ENCODE measurements at places on chromosomes 6 and 20.

GRCh38 chr6:108169464-108170331 is 3.9 kb downstream of the NR2E1 start:
- DNase-seq, result no peak

- no peak for DNase-seq
Observed at GRCh38 chr6:2909718-2910117, 6.6 kb upstream of the SERPINB9 start.

GRCh38 chr6:72367439-72367838 is 254.4 kb upstream of the KCNQ5 start:
- no peak for DNase-seq

GRCh38 chr6:13487122-13488014 is at the start of gene GFOD1:
Gene GFOD1 (minus strand): TSS chr6:13487600. CDS start chr6:13486890, 710 bp downstream.
- peak; percentile 53 for DNase-seq

DNA sequence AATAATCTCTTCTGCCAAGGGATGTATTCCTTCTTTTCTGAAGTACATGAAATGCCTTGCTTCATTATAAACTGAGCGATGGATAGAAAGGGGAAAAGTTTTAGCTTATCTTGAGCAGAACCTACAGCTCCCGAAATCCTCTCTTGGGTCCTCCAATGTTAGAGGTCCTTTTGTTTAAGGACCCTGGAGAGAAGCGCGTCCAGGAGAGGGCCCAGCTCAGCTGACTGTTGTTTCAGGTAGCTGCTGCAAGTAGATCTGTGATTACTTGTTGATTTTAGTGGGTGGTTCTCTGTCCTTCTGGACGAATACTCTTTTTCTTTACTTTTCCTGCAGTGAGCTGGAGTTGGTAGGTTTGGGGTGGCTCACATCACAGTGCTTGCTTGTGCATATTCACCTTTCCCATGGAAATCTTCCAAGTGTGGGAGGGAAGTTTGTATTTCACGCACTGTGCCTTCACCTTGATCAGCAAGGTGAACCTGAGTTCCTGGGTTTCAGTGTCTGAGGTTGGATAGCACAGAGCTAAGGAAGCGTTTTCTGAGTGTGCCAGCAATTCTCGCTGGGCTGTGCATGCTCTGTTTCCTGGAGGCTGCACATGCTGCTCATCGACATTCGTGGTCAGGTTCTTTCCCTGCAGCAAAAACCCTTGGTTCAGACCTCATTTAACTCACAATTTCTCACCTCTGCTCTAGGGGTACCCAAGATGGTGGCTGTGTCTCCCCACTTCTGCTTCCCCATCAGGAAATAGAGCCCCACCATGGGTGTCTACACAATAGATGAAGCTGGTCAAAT is 176.3 kb downstream of the JARID2 start:
- DNase-seq, result no peak

DNA sequence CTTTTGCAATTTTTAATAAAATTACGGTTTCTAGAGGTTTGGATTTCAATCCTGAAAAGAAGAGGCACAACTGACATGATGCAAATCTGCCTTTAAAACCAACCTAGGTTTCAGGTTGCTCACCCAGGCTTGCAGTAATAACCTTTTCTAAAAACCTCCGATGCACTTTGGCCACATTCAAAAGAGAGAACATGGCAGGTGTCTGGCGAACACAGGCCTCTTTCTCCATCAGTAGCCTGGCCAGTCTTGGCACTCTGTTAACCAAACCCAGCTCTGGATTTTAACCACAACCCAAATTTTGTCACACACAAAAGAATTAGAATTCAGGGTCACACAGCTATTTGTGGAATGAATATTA is 55.8 kb upstream of the MAFB start:
- no peak for DNase-seq

DNA sequence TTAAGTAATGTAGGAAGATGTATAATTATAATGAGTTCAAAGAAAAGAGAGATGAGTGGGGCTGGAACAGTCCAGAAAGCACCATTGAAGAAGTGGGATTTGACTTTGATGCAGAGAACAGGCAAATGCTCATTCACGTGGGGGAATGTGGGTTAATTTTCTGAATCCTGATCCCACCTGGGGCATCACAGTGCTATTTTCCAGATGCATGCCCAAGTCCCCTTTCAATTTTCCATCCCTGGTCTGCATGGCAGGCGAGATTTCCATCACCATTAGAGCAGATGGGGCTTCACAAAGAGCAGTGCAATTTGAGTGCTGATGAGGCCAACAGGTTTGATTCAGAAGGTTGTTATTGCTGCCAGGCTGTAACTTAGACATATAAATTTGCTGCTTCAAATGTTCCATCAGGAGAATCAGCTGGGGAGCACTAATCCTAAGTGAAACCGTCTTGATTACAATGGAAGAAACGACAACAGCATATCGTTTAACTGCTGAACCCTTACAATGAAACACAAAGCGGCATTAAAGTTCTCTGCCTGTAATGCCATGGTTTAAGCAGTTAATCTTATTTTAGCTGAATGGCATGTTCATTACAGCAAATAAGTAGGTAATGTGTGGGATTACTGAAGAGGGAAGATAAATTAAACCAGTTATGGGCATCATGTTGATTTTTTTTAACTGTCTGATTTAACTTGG is 45.2 kb downstream of the OSTM1 start:
- DNase-seq, result no peak

GRCh38 chr6:112701201-112701600 is 354.1 kb downstream of the RFPL4B start:
- DNase-seq, result no peak

- no peak for DNase-seq
Observed at GRCh38 chr6:21634582-21634981, 41.0 kb downstream of the SOX4 start.

GRCh38 chr6:150091476-150091875 is 22.6 kb upstream of the ULBP3 start:
- no peak for DNase-seq

- no peak for DNase-seq
Observed at GRCh38 chr20:25321991-25322390, 68.6 kb downstream of the ABHD12 start.

GRCh38 chr6:56536536-56536935 is 106.2 kb downstream of the DST start:
- no peak for DNase-seq

DNA sequence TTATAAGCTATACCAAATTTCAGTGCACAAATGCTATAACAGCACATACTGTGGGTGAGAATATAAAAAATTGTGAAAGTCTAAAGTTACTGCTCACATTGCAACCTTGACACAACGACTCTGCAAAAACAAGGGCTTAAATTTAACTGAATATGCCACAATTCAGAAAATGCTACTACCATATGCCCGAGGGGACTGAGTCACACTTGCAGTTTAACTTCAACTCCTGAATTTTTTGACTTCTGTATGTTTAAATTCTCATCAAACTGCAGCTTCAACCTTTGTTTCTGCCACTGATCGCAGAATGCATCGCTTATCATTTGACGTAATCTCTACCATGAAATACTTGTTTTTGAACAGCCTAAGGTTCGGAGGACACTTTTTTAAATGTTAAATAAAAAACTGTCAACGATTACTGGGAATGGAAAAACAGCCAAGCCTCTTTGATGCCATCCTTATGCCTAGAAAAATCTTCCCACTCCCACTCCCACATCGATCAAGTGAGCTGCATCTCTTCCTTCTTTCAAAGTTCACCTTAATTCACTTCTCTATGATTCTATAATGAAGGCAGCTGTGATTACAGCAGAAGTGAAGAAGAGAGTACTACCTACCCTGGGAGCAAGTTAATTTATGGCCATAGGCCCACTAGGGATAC is 136.5 kb downstream of the ATXN1 start:
- DNase-seq, result no peak

DNA sequence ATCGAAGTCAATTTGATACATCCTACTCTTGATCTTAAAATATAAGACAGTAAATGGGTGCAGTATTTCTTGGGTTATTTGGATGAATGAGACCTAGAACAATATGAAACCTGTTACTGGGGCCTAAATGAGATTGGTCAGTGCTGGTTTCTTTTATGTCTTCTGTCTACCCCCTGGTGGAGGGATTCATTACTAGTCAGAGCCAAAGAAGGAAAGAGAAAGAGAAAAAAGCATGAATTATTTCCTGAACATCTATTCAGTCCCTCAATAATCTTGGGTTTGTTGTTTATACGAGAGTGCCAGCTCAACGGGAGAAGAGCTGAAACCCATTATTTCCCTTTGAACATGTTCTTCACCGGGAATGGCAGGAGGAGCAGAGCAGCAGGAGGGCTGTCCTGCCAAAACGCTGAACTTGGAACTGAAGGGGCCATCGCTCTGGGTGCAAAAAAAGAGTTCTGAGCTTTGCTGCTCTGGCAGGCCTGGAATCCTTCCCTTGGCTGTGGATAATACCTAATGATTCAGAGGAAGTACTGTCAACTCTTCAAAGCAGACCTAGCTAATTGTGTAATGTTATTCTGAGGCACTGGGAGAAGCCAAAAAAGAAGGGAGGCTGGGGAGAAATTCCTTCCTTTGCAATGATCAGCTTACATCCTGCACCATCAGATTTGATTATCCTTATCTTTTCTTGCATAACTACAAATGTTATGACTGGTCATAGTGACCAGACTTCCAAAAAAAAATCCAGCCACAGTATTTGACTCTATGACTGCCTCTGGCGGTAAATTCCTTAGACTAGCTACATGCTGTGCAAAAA is 72.0 kb downstream of the BLOC1S5 start:
- DNase-seq, result no peak

DNA sequence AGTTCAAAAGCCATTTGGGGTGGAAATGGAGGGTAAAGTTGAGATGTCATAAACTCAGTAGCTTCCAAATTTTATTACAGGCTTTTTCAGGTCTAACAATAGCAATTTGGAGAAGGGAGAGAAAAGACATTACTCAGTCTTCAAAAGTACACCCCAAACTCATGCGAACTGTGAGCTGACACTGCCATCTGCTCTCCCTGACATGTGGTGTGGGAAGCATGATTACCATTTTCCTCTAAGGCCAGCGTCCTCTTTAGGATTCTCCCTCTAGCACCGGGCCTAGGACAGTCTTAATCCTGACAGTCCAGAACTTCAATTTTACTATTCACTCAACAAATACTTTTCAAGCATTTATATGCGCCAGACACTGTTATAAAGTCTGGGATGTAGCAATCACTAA is 536.0 kb upstream of the JARID2 start:
- DNase-seq, result no peak

- no peak for DNase-seq
Observed at GRCh38 chr6:106066989-106067388, 19.1 kb upstream of the PRDM1 start.

DNA sequence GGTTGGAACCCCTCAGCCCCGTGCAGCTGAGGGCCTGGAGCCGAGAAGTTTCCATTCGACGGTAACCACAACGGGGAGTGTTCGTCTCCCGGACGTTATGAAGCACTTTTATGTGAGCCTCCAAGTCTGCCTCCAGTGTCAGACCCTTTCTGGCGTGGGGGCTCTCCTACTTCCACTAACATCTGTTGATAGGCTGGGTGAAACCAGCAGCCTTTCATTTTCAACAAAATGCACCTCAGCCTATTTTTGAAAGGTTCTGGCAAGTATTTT is 257.4 kb downstream of the THBS2 start:
- DNase-seq, result no peak

DNA sequence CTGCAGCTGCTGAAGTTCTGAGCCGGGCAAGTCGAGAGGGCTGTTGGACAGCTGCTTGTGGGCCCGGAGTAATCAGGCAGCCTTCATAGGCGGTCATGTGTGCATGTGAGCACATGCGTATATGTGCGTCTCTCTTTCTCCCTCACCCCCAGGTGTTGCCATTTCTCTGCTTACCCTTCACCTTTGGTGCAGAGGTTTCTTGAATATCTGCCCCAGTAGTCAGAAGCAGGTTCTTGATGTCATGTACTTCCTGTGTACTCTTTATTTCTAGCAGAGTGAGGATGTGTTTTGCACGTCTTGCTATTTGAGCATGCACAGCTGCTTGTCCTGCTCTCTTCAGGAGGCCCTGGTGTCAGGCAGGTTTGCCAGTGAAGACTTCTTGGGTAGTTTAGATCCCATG is 21.2 kb upstream of the MAPK13 start:
- DNase-seq, result no peak

DNA sequence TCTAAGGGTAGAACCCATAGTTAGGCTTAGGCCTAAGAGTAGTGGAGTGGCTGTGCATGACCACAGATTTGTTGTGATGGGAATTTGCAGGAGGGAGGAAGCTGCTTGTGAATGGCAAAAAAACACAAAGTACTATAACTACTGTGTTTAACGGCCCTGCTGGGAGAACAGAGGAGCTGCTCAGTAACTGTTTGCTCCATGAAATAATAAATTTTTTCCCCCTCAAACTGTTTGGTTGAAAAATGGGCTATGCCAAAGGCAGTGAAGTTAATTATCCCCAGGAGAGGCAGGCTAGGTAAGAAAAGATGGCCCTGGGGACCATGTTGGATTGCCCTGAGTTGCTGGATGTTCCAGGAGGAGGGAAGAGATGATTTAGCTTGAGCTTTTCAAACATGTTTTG is 256.5 kb upstream of the PRND start:
- DNase-seq, result no peak

DNA sequence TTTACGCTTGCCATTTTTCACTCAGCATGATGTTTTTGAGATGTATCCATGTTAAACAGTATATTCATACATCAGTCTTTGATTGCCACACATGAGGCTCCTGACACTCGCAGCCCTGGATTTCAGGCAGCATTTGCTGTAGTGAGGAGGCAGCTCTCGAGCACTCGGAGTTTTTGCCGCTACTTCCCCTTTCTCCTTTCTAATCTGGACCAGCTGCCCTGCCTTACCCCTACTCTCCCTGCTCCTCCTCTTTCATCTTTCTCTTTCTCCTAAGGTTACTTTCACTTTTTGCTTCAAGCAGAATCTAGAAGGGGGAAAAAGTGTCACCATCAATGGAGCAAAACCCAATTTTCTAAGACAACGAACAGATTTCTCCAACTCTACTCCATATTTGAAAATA is 5.9 kb upstream of the CST3 start:
- DNase-seq, result no peak

- no peak for DNase-seq
Observed at GRCh38 chr20:57493091-57493615, 31.8 kb downstream of the CTCFL start.

DNA sequence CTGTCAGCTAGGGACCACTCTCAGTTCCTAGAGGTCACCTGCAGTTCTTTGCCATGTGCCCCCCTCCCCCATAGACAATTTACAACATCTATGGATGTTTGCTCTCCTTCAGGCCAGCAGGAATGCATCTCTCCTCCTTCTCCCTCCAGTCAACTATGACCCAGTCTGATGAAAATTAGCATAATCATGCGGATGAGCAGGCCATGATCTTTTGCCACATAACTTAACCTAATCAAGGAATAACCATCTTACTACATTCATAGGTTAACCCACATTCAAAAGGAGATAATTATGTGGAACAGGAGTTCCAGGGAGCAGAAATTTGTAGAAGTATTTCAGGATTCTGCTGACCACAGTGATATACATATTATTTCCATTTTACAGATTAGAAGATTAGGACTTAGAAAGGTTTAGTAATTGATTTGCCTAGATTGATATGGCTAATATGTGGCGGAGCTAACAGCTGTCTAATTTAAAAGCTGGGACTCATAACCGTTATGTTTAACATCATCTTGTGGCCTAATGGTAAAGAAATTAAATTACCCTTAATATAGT is 485.5 kb downstream of the PHF3 start:
- DNase-seq, result no peak
